ENCODE measurements at places on chromosomes 4 and X.

DNA sequence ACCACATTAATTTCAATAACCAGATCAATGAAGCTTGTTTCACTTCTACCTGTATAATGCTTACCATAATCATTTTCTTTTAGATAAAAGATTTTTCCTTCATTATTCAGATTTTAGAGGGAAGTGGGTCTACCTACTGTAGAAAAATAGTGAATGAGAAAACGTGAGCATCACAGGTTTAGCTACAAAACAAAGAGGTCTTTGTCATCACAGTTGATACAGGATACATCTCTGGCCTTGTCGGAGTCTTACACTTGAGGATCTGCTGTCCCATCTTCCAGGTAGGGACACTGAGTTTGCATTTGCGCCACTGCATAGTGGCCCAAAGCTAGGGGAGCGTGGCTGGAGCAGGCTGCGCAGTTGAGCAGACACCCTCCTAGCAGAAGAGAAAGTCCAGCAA lies 710 bp downstream of the CLDN24 start:
- no peak for DNase-seq

- DNase-seq, result peak; percentile 90
Measured at GRCh38 chr4:7803992-7804755, 135.5 kb downstream of the AFAP1 start.

GRCh38 chr4:110108960-110109359 lies 89.5 kb downstream of the ELOVL6 start:
- DNase-seq, result no peak

DNA sequence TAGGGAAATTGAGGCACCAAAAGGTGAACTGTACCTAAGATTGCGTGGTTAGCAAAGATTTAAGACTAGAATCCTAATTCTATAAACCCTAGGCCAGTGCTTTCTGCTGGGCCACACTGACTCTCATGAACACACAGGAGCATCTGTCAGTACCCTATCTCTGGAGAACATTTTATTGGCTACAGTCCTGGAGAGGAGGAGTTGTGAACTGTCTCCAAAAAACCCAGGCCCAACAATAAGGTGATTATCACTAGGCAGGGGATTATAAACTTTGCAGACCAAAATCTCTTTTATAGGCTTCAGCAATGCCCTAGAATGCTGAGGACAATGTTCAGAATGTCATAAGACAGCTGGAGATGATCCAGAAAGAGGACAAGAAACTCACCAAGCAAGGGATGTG lies 24.1 kb downstream of the OPHN1 start:
- DNase-seq, result no peak

- DNase-seq, result no peak
Measured at GRCh38 chr4:166021617-166022016, 148.6 kb downstream of the TLL1 start.

GRCh38 chr4:76950052-76950955 lies 752 bp downstream of the SEPTIN11 start:
- peak; percentile 58 for DNase-seq

DNA sequence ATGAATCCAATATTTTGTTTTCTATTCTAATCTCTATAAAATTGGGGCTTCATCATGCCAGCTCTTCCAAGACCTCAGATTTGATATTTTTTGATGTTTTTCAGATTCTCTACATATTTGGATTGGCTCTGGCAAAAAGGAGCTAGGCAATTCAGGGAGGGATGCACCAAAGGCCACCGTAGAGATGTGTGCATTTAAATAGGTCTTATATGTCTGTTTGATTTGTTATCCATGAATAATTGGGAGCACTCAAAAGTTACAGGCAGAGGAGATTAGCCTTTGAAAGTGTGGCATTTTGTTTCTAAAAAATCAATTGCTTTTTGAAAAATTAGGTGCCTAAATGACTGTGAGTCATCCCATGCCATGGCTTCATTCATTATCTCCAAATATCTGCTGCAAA lies 147.1 kb upstream of the RPS6KA6 start:
- no peak for DNase-seq

- DNase-seq, result no peak
Measured at GRCh38 chr4:141810712-141811375, 174.5 kb downstream of the IL15 start.

DNA sequence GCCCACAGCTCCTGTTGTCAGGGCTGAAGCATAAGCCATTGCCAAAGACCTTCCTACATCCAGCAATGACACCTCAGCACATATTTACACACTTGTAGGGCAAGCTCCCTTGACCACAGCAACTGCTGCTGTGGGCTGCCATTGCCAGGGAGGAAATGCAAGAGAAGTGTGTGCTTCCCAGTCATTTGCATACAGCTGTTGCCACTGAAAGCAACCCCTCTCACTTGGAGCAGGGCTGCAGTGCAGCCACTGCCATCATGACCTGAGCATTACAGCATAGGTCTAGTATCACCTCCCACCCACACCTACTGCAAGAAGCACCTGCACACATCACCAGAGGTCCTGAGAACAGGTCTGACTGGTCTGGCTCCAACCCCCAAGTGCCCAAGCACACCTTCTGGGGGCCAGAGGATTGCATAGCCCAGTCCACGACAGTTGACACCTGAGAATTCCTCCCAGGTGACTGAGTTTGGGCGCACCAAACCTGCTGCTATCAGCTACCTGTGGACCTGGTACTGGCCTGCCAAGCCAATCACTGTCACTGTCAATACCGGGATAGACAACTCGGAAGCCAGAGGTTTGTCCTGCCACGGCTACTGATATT lies 636.5 kb upstream of the SLIT2 start:
- no peak for DNase-seq

GRCh38 chr4:82650868-82651267 lies 89.1 kb upstream of the TMEM150C start:
- no peak for DNase-seq

GRCh38 chr4:82017680-82018079 lies 356.1 kb downstream of the HNRNPD start:
- no peak for DNase-seq

DNA sequence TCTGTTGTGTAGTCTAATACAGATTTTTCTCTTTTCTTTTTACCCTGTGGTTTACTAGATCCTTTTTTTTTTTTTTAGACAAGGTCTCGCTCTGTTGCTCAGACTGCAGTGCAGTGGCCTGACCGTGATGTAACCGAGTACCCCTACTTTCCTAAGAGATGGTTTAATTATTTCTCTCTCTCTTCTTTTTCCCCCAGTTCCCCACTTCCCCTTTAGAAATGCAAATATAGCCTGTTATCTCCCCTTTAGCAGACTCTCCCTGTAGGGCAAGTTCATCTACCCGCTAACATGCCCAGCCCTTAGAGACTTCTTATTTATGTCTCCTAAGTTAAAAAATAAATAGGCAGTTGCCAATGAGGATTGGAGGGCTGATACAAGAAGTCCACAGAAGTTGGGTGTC lies 4.5 kb downstream of the SNX25 start:
- DNase-seq, result no peak

DNA sequence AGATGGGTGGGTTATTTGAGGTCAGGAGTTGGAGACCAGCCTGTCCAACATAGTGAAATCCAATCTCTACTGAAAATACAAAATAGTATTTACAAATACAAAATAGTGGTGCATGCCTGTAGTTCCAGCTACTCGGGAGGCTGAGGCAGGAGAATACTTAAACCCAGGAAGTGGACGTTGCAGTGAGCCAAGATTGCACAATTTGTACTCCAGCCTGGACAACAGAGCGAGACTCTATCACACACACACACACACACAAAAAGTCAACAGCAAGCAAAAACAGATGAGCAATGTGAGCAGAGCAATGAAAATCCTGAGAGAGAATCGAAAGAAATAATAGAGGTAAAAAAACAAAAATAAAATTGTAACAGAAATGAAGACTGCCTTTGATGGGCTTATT lies 168.8 kb downstream of the PCDH18 start:
- DNase-seq, result no peak

GRCh38 chr4:159428293-159428692 lies 325.4 kb downstream of the RAPGEF2 start:
- no peak for DNase-seq

Measured in CD4-positive, alpha-beta T cell treated with Interleukin-17A for 4 hours (primary cell).